Pancreas (tissue), 10 donors: ENCODE measurements at places on chromosomes 2 and 18.
A peak's percentile ranks its signal among the peaks of the same experiment; 100 is the strongest.

DNA sequence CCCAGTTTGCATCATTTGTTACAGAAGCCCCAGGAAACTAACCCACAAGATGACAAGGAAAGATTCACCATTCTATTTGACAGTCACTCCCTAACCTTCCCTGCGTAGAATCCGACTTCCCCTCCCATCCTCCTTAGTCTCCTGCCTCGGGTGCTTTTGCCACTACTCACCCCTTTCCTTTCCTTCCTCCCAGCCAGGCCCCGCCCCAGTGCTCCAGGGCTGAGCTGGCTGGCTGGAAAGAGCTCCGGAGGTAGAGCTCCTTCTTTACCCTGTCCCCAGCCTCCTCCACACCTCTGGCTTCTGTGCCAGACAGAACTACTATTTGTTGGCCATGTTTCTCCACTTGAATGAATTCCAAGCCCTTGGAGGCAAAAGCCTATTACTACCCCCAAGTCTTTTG, 317.6 kb upstream of the NCKAP5 start:
- no peak for DNase-seq

GRCh38 chr2:5742126-5742525, 49.9 kb downstream of the SOX11 start:
- no peak for DNase-seq

- no peak for DNase-seq
These were observed 16.8 kb downstream of the ZNF532 start for GRCh38 chr18:58881477-58881876.

- no peak for DNase-seq
These were observed 50.4 kb upstream of the RAPH1 start for GRCh38 chr2:203585516-203585915.

GRCh38 chr2:28363686-28364280, 28.9 kb upstream of the FOSL2 start:
- DNase-seq: no peak

DNA sequence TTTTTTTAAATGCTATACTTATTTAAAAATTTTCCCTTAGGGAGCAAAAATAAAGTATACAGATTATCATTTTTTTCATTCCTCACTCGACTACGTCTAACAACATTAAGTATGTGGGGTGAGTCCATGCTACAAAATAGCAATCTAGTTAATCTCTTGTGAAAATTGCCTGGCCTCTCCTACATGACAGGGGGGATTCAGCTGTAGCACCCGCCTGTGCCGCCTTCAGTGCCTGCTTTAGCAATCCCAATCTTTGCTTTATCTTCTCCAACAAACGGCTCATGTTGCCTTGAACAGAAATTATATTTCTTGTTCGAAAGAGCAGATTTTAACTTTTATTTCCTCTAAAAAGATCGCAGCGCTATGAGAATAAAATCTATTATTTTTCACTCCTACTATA, 2.4 kb upstream of the SOX11 start:
- DNase-seq: no peak

- DNase-seq: no peak
These were observed 32.8 kb downstream of the KATNAL2 start for GRCh38 chr18:46950064-46950656.

- DNase-seq: no peak
These were observed 487 bp downstream of the STARD6 start for GRCh38 chr18:54357082-54357659.

GRCh38 chr18:35045121-35045520, 3.9 kb downstream of the MAPRE2 start:
- no peak for DNase-seq

- no peak for DNase-seq
These were observed 10.8 kb downstream of the GPR35 start for GRCh38 chr2:240635998-240636547.

GRCh38 chr2:141271346-141271745, 859.5 kb downstream of the LRP1B start:
- no peak for DNase-seq

DNA sequence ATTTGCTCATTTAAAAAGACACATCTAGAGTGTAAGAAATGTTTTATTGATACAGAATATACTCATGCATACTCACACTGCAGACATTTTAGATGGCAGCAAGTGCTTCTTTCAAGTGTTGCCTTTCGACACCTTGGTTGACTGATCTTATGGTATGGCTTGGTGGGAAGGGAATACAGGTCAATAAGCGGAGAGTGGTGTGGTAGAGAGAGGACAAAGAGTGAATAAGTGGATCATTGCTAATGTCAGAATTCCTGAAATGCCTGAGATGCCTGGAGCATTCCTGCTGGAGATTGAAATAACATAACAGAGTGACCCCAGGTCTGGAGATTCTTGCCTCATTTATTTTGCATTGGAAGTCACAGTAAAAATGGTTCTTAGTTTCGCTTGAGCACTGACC, 76.7 kb downstream of the RND3 start:
- DNase-seq: no peak

DNA sequence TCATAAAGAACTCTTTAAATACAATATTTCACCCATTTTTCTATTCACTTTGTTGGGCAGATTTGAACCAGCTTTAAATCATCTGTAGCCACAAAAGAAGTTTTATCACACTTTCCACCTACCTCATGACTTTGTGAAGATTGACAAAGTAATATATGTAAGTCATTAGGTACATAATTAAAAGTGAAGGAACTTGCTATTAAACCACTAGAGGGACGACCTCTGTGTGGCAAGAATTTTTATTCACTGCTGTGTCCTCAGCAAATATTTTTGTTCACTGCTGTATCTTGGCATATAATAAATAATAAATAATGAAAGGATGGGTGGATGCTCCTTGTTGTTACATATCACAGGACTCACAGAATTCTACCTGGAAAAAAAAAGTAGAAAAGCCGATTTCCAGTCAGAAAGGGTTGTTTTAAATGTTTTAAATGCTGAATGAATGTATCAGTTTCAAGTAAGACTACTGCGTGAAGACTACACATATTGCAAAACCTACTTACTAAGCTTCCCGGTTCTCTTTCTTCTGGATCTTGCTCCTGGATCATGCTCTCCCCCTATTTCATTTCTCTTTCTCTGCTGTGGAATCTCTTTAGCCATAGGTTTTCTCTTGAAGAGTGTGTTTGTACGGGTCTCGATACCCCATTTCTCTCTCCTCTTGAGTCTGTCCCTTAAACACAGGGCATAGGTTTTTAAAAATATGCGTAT, 44.8 kb downstream of the KCMF1 start:
- DNase-seq: no peak

DNA sequence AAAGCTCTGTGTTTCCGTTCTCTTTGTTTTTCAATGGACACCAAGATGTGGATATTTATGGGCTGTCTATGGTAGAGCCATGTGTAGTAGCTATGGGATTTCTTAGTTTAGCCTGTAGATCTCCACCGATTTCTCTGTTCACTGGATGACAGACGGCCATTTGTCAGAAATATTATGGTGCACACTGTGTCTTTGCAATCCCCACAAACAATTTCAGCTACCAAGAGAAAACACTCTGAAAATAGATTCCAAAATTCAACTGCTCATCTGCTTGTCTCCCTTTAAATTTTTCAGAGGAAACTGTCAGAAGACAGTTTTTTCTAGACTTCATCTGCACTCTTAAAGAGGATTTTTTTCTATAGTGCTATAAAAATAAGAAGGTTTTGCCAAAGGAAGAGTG, 166.8 kb downstream of the CD226 start:
- DNase-seq: no peak

DNA sequence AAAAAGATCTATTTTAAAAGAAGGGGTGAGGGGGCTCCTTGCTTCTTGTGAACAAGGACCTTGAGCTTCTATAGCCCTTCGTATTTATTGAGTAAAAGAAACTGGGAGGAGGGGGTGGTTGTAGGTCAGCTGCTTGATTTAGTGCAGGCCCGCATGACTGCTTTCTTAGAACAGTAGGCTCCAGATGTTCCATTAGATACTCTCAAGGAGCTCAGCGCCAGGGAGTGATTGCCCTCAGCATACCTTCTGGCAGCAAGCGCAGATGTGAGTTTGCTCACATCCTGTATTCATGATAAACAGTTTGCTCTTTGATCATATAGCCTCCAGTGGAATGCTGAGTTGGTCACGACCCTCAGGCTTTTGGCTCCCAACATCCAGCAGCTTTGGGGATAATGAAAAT, 108.9 kb upstream of the XPO1 start:
- no peak for DNase-seq

DNA sequence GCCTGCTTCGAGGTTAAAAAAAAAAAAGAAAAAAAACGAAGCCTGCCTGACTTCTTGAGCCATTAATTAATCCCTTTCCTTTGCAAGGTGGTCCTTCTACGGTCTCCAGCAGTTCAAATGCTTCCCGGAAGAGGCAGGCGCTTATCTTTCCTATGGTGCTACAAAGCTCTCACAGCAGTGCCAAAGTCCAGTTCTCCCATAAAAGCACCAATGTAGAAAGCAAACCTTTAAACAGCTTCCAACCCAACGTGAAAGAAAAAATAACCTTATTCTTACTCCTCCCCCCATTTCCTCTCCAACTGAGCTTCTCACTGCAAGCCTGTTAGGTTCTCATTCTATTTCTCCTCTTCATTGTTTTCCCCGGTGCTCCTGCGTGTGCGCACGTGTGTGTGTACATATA, 317.4 kb upstream of the SOX11 start:
- no peak for DNase-seq

GRCh38 chr2:136665736-136666135, 99.6 kb upstream of the THSD7B start:
- no peak for DNase-seq

GRCh38 chr2:160614391-160614790, 120.8 kb upstream of the RBMS1 start:
- DNase-seq: no peak

DNA sequence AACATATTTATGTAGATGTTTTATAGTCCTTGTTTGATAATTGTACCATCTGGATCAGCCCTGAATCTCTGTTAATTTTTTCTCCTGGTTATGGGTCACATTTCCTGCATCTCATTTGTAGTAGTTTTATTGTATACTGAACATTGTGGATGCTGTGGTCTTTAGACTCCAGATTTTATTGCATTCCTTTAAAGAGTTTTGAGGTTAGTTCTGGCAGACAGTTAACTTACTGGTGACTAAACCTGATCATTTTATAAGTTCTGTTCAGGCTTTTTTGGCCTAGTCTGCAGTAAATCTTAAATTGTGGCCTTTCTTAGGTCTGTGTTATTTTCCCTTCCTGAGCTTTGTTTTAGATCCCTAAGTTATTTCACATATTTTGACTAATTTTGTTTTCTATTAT, 84.3 kb downstream of the FANCL start:
- DNase-seq: no peak

- DNase-seq: no peak
These were observed 33.9 kb downstream of the MAP4K4 start for GRCh38 chr2:101731221-101732054.

- no peak for DNase-seq
These were observed 75.5 kb upstream of the TAF1B start for GRCh38 chr2:9767656-9768281.

DNA sequence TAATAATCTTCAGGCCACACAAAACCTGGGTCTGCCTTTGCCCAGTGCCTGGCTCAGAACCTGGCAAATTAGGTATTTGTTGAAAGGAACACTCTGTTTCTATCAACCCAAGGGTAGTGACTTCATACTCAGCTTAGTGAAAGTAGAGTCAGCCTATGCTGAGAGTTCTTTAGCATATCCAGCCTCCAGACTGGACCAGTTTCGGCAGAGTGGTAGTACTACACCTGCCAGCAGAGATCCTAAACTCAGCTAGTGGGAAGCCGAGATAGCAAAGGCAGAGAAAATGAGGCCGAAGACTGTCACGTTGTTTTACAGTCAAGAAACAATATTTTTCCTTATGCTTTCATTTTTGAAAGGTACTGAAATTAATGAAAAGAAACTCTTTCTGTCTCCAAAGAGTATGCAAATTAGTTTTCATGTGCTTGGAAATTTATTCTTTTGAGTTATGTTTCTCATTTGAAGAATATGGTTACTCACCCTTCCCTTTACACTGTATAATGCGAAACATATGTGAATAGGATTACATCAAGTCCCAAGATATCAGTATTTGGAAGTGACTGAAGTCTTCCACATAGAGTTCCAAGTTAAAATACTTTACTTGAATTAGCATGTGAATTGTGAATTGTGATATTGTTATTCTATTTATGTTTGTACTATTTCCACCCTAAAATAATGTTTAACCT, 52.2 kb upstream of the UGP2 start:
- DNase-seq: no peak

GRCh38 chr18:37946324-37946723, 380.7 kb upstream of the CELF4 start:
- DNase-seq: no peak

DNA sequence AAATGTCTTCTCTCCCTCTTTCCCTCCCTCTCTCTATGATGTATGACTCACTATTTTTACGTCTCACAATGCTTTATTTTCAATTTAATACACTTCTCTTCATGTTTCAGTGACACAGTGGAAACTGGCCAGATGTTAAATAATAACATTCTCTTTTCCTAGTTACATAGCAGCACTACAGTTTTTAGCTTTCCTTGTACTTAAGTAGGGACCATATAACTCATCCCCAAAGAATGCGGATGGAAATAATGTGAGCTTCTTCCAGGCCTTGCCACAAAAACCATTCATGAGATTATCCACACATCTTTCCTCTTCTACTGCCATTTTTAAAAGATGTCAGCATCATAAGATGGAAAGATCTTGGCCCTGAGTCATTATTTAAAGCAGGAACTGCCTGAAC, 789.4 kb downstream of the LRP1B start:
- DNase-seq: no peak

DNA sequence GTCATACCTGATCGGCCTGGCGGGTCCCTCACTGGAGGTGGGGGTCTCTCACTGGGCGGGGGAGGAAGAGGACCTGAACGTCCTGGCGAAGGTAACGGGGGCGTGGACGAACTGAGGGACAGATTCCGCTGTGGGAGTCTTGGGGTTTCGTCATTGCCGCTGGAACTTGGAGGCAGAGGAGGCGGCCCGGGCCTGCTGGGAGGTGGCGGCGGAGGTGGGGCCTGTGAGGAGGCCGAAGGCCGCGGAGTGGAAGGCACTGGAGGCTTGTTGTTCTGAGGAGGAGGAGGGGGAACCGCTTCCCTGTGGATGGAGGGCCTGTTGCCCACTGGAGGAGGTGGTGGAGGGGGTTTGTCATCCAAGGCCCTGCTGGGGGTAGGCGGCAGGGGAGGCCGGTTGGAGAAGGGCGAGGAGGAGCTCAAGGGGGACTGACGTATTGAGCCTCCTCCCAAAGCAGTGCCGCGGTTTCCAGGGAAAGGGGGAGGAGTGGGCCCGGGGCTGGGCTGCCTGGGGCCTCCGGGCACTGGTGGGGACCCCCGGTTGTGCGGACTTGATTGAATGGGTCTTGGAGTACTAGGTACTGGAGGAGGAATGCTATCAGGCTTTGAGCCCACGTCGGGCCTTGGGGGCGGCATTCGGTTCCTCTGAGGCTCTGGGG, 25.8 kb downstream of the WIPF1 start:
- DNase-seq: peak; percentile 50

- no peak for DNase-seq
These were observed 48.7 kb downstream of the INPP5D start for GRCh38 chr2:233108611-233109490.

GRCh38 chr2:64063924-64064331, 44.7 kb upstream of the VPS54 start:
- DNase-seq: peak; percentile 62

- peak; percentile 79 for DNase-seq
These were observed 84.4 kb downstream of the TGOLN2 start for GRCh38 chr2:85243101-85244072.
